Thoracic aorta (tissue), 2 donors: ENCODE measurements at places on chromosomes 1 and 21. TPM values are rescaled to one million over a fixed set of nuclear protein-coding genes. Genes with fewer than 3 reads are reported as not detected.

GRCh38 chr1:161956097-161956496 lies 67.6 kb downstream of the OLFML2B start:
- no peak overlapping the region for H3K27ac ChIP-seq
- no peaks in the 10 kb centered on the region for H3K27me3 ChIP-seq
- H3K4me1 ChIP-seq = peaks cover 10% of the 10 kb centered on the region
- peaks cover 5% of the 10 kb centered on the region for H3K36me3 ChIP-seq
- DNase-seq = no peak

The LINGO4 gene
- total RNA-seq = not detected

DNA sequence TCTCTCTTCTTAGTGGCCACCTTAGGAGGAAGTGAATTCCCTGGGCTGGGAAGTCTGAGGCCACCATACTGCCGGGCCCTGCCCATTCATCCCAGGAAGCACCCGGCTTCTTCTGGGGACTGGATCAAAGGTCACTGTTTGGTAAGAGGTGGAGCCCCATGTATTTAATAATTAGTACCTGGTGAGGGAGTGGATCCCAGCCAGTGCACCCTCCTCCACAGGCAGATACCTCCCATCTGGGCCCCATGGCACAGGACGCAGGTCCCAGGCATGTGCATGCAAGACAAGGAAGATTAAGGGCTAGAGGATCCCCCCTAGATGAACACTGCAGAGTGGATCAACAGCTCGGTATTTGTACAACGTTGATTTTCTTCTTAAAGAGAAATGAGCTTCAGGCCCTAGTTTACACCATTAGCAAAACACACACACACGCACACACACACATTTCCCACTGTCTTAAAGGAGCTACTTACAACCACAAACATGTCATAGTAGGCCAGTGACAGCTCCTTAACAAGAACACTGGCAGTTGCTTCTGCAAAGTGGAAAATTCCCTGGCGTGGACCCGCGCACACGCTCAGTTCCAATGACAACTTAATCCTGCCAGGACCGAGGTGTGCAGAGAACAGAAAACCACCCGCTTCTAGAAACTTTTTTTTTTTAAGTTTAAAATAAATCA lies 90.7 kb downstream of the MRPL37 start:
- H3K27me3 ChIP-seq = no peaks in the 10 kb centered on the region
- peak overlapping the region; percentile 91 for H3K27ac ChIP-seq
- H3K36me3 ChIP-seq = no peaks in the 10 kb centered on the region
- H3K4me1 ChIP-seq = peaks cover 76% of the 10 kb centered on the region
- DNase-seq = peak; percentile 45
- H3K4me3 ChIP-seq = no peak overlapping the region

GRCh38 chr1:16021681-16022080 lies at the start of gene CLCNKA:
TSS of gene CLCNKA (plus strand) at chr1:16022036. CDS start at chr1:16022620, 584 bp downstream.
- H3K27me3 ChIP-seq = no peaks in the 10 kb centered on the region
- no peaks in the 10 kb centered on the region for H3K36me3 ChIP-seq
- peak within 1 kb of the TSS; percentile 15 for H3K27ac ChIP-seq
- no peak for DNase-seq

The SERPINC1 gene
- total RNA-seq = not detected

- H3K27me3 ChIP-seq = no peaks in the 10 kb centered on the region
- no peaks in the 10 kb centered on the region for H3K36me3 ChIP-seq
- H3K4me3 ChIP-seq = no peak overlapping the region
- no peak overlapping the region for H3K27ac ChIP-seq
Measured at GRCh38 chr1:24134376-24134775, 8.6 kb downstream of the IL22RA1 start.

DNA sequence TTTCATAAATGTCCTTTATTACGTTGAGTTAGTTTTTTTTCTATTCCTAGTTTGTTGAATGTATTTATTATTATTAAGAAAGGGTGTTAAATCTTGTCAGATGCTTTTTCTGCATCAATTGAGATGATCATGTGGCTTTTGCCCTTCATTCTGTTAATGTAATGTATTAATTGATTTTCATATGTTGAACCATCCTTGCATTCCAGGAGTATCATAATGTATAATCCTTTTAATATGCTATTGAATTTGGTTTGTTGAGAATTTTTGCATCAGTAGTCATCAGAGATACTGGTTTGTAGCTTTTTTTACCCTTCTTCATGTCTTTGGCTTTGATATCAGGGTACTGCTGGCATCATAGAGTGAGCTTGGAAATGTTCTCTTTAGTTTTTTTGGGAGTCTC lies 100.0 kb downstream of the POFUT2 start:
- H3K4me3 ChIP-seq = no peak overlapping the region
- no peak overlapping the region for H3K27ac ChIP-seq
- H3K4me1 ChIP-seq = no peaks in the 10 kb centered on the region
- DNase-seq = no peak
- H3K36me3 ChIP-seq = peaks cover 63% of the 10 kb centered on the region
- H3K27me3 ChIP-seq = no peaks in the 10 kb centered on the region

DNA sequence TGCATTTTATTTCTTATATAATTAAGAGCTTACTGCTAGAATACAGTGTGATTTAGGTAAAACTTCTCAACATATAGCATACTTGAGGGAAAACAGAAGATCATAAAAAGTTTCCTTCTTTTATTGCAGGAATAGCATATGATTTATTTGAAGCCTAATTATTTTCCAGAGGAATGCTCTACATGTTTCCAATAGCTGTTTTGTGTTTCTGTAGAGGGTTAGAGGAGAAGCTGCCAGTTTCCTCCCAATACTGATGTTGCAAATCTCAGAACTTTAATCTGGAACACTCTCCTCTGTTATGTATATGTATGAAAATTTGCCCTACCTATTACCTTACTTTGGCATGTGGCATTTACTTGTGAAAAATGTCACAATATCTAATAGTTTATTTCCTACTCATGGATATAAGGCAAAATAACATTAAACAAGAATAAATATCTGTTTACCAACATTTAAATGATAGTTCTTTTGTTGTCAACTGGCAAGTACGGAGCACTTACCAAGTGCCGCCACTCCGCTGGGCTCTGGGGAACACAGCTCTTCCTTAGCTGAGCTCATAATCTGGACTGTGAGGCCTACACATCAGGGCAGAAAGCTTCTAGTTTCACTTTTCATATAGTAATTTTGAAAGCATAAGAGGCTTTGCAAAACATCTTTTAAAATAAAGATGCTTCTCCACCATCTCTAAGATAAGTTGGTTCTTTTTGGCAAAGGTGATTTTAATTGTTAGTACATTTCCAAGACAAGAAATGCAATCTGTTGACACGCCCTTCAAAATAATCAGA lies 239.8 kb upstream of the C1orf105 start:
- DNase-seq = no peak
- peak overlapping the region; percentile 68 for H3K4me3 ChIP-seq
- H3K36me3 ChIP-seq = no peaks in the 10 kb centered on the region
- peak overlapping the region; percentile 78 for H3K27ac ChIP-seq
- no peaks in the 10 kb centered on the region for H3K27me3 ChIP-seq

- no peaks in the 10 kb centered on the region for H3K36me3 ChIP-seq
- no peak for DNase-seq
- no peaks in the 10 kb centered on the region for H3K27me3 ChIP-seq
- H3K27ac ChIP-seq = peak overlapping the region; percentile 1
Measured at GRCh38 chr1:26827106-26827604, 667 bp downstream of the ZDHHC18 start.

DNA sequence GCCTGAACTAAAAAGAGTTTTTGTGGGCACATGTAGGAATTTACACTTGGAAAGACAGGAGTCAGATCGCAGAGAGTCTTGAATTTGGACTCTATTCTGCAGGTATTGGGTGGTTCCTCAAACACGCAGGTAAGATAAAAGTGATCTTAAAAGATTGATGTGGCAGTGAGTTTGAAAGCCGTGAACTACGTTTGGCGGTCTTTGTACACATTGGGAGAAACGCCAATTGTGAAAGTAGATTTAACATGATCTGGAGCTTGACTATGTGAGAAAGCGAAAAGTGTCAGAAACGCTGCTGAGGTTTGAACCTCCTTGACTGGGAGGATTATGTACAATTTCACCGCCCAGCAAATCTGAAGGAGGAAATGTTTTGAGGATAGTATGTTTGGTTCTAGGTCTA lies 1.5 kb upstream of the PPP2R5A start:
- H3K36me3 ChIP-seq = no peaks in the 10 kb centered on the region
- H3K27me3 ChIP-seq = no peaks in the 10 kb centered on the region
- H3K27ac ChIP-seq = no peak overlapping the region
- H3K4me1 ChIP-seq = peaks cover 12% of the 10 kb centered on the region
- no peak overlapping the region for H3K4me3 ChIP-seq

The FCGR2B gene
- 65.9 TPM for total RNA-seq

The NES gene
- total RNA-seq = 30.6 TPM

The PLA2G2D gene
- total RNA-seq = not detected
